Endothelial cell (in vitro differentiated cells): ENCODE measurements at places on chromosomes 12 and 14. TPM values are rescaled to one million over a fixed set of nuclear protein-coding genes. Genes with fewer than 3 reads are reported as not detected.

DNA sequence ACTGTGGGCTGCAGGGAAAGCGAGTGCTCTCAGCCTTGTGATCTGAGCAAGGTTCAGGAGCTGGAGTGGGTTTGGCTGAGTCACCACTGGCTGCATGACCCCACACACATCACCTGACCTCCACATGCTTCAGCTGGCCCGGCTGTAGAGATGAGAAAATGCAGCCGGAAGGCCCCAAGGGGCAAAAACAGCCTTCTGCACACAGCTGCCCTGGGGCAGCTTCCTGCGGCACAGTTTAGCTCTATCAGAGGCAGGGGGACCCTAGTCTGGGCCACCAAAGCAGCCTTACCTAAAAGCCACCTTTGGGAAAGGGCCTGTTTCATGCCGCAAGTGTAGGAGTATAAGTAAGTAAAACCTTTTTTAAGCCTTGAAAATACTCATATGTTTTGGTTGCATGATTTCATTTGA, 123.3 kb downstream of the SSPN start:
- no peak overlapping the region for H3K4me3 ChIP-seq
- H3K27ac ChIP-seq, result no peak overlapping the region
- H3K27me3 ChIP-seq, result peaks cover 1% of the 10 kb centered on the region
- H3K36me3 ChIP-seq, result peaks cover 5% of the 10 kb centered on the region

GRCh38 chr12:111780166-111780565, 13.4 kb downstream of the ALDH2 start:
- no peak overlapping the region for H3K4me3 ChIP-seq
- no peak overlapping the region for H3K27ac ChIP-seq

- peaks cover 44% of the 10 kb centered on the region for H3K4me1 ChIP-seq
- no peaks in the 10 kb centered on the region for H3K36me3 ChIP-seq
- H3K27ac ChIP-seq, result no peak overlapping the region
- H3K27me3 ChIP-seq, result no peaks in the 10 kb centered on the region
- no peak for DNase-seq
These were observed 53.9 kb downstream of the DAD1 start for GRCh38 chr14:22535126-22535525.

GRCh38 chr12:9698681-9699080, 29.2 kb downstream of the CLEC2D start:
- no peak overlapping the region for H3K4me3 ChIP-seq
- no peak for DNase-seq
- peaks cover 7% of the 10 kb centered on the region for H3K27me3 ChIP-seq
- H3K36me3 ChIP-seq, result peaks cover 43% of the 10 kb centered on the region
- peaks cover 39% of the 10 kb centered on the region for H3K4me1 ChIP-seq

DNA sequence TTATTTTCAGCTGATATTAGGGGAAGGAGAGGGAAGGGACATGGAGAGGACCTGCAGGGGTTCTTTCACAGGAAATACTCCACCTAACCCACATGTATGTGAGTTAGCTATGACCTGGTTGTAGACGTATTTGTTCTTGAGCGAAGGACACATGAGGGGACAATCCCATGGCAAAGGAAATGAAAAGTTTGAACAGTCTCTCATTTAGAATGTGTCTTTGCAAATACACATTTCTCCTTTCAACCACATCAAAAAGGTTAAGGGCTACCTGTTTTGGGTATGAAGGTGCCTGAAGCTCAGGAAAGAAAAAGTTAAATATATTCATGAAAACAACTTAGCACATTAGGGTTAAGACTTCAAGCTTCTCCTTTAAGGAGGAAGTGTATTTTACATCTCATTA, 7.4 kb downstream of the PYGL start:
- H3K27me3 ChIP-seq, result peaks cover 2% of the 10 kb centered on the region
- H3K27ac ChIP-seq, result no peak overlapping the region
- peaks cover 3% of the 10 kb centered on the region for H3K36me3 ChIP-seq
- no peak overlapping the region for H3K4me3 ChIP-seq
- DNase-seq, result no peak
- no peaks in the 10 kb centered on the region for H3K4me1 ChIP-seq

DNA sequence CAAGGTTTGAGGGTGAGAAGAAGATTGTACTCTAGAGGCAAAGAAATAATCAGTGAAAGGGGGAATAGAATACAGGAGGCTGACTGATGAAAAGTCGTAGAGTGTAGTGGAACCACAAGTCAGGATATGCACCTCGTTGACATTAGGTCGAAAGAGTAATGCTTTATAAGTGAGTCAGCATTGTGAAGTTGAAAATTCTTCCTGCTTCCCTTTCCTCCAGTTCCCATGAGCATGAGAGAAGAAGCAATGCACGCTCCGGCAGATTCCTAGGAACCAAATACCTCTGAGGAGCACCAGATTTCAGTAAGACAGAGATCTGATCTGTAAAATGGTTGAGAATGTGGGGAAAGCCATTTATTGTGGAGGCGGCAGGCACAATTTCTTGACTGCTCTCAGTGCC, 16.5 kb downstream of the CCER1 start:
- H3K36me3 ChIP-seq, result no peaks in the 10 kb centered on the region
- no peak for DNase-seq
- no peak overlapping the region for H3K27ac ChIP-seq
- H3K4me1 ChIP-seq, result peaks cover 8% of the 10 kb centered on the region
- no peak overlapping the region for H3K4me3 ChIP-seq

DNA sequence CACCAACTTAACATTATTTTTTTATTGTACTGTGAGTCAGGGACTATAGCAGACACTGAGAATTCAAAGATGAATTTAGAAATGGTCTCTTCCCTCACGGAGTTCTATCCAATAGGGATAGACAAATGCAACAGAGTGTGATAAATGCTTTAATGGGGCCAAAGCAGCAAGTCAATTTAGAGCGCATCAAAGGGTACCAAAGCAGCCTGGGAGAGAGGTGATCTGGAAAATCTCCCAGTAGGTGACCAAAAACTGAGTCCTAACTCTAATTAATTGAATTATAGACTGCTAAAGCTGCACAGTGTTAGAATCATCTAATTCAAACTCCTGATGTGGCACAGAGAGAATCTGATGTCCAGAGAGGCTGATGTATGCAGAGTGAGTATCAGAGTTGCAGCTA, 2.6 kb downstream of the LIN7A start:
- H3K27ac ChIP-seq, result no peak overlapping the region
- no peaks in the 10 kb centered on the region for H3K36me3 ChIP-seq
- H3K4me1 ChIP-seq, result peaks cover 12% of the 10 kb centered on the region
- no peak overlapping the region for H3K4me3 ChIP-seq
- no peak for DNase-seq

DNA sequence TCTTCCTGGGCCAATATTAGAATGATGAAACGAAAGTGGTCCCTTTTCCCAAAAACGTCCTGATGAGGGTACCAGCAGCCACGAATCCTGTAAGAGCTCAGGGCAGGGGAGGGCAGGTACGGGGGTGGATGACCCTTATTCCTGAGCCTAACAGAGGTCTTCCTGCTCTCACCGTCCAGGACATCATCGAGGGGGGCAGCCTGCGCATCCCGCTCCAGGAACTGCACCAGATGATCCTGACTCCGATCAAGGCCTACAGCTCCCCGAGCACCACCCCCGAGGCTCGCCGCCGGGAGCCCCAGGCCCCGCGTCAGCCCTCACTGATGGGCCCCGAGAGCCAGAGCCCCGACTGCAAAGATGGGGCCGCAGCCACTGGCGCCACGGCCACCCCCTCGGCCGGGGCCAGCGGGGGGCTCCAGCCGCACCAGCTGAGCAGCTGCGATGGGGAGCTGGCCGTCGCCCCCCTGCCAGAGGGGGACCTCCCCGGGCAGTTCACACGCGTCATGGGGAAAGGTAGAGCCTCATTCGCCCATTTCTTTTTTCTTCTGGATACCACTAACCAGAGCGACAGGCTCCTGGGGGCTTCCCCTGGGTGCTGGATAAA, 142.5 kb downstream of the GCH1 start:
- peaks cover 8% of the 10 kb centered on the region for H3K36me3 ChIP-seq
- no peak overlapping the region for H3K4me3 ChIP-seq
- DNase-seq, result no peak
- H3K27me3 ChIP-seq, result peaks cover 8% of the 10 kb centered on the region
- no peak overlapping the region for H3K27ac ChIP-seq

- peaks cover 25% of the 10 kb centered on the region for H3K36me3 ChIP-seq
- peaks cover 2% of the 10 kb centered on the region for H3K27me3 ChIP-seq
- H3K4me1 ChIP-seq, result peaks cover 15% of the 10 kb centered on the region
- H3K4me3 ChIP-seq, result no peak overlapping the region
- DNase-seq, result no peak
These were observed 20.6 kb downstream of the COX14 start for GRCh38 chr12:50132505-50133135.

- DNase-seq, result no peak
- H3K27ac ChIP-seq, result no peak overlapping the region
- no peaks in the 10 kb centered on the region for H3K36me3 ChIP-seq
- peaks cover 1% of the 10 kb centered on the region for H3K27me3 ChIP-seq
- no peak overlapping the region for H3K4me3 ChIP-seq
These were observed 290.9 kb downstream of the LRIG3 start for GRCh38 chr12:58629376-58629775.

- H3K36me3 ChIP-seq, result peaks cover 13% of the 10 kb centered on the region
- H3K4me1 ChIP-seq, result peaks cover 52% of the 10 kb centered on the region
- DNase-seq, result peak; percentile 66
- peak within 1 kb of the TSS; percentile 76 for H3K27ac ChIP-seq
- peaks cover 10% of the 10 kb centered on the region for H3K27me3 ChIP-seq
These were observed at the start of gene PLEKHG3 for GRCh38 chr14:64704143-64704742. PLEKHG3 (plus strand) TSS chr14:64704424; CDS start chr14:64727632, 23,208 bp downstream.

Gene PPP4R4
- total RNA-seq, result 0.18 TPM

Gene GPR65
- 0.64 TPM for total RNA-seq

Gene TPI1
- 356 TPM for total RNA-seq

Gene TPH2
- total RNA-seq, result 0.10 TPM

Gene KRT7
- total RNA-seq, result not detected

Gene DMAC2L
- total RNA-seq, result 14.1 TPM

Gene CD163
- total RNA-seq, result 0.90 TPM

Gene MLF2
- 118 TPM for total RNA-seq

Gene OR10G2
- not detected for total RNA-seq
